ENCODE measurements at places on chromosomes 11 and 22. TPM values are rescaled to one million over a fixed set of nuclear protein-coding genes. Genes with fewer than 3 reads are reported as not detected.

DNA sequence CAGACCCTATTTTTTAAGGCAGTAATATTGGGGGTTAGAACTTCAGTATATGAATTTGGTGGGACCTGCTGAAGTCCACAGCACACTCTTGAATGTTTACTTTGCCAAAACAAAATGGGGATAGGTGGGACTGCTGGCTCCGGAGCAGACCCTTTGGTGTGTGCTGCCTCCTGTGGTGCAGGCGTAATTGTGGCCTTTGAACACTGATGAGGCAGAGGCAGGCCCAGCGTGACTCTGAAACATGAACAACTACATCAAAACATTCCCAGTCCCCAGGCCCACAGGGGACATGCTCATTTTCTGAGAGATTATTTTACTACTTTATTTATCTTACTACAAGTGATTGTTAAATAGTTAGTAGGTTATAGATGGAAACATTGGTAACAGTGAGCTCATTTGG is 225.0 kb upstream of the TBCEL start:
- no peak for DNase-seq

GRCh38 chr11:6419009-6419631 is at the start of gene APBB1:
APBB1 (minus strand) TSS chr11:6419094; CDS start chr11:6411347, 7,747 bp downstream.
- peak; percentile 85 for DNase-seq

Gene APOL3
- 50.9 TPM for total RNA-seq

Gene HBB
- 848 TPM for total RNA-seq

- DNase-seq = peak; percentile 4
Measured at GRCh38 chr11:8593455-8593854, 573 bp downstream of the STK33 start.

GRCh38 chr11:12179531-12179930 is 69.1 kb downstream of the MICAL2 start:
- peak; percentile 75 for DNase-seq

- no peak for DNase-seq
Measured at GRCh38 chr11:106395716-106396349, 318.4 kb downstream of the AASDHPPT start.

DNA sequence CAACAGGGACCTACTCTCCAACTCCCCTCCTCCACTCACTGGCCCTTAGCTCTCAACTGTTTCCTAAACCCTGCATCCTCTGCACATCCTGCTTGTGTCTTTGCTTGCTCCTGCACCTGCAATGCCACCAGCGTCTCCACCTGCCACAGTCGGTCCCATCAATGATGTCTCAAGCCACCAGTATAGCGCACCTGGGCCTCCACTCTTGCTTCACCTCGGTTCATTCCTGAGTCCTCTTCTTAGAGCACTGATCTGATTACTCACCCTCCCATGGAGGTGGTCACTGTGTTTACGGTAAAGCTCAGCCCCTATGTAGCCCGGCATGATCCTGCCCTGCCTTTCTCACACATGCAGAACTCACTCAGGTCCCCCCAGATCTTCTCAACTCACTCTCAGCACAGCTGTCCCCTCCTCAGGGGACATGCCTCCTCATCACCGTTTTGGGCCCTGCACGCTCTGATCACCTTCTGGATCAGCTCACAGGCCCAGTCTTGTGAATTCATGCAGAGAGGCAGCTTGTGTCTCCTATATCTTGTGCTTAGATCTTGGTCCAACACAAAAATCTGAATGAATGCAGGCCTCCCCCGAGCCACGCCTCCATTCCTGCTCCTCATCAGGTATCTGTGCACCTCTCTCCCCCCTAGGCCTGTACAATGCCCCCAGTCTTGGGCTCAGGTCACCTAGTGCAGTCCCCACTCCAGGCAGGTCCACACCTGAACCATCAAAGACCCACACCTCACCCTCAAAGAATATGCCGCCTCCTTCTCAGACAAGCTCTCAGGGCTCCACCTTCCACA is 31.4 kb downstream of the TRIM29 start:
- DNase-seq = no peak
